Endodermal cell (in vitro differentiated cells): ENCODE measurements at places on chromosomes 13 and 19. TPM values are rescaled to one million over a fixed set of nuclear protein-coding genes. Genes with fewer than 3 reads are reported as not detected.

COMP gene
- not detected in 3 replicates for total RNA-seq

B3GNT3 gene
- total RNA-seq, result 0.38 to 1.2 TPM (median 1.2 TPM) in 3 replicates

EMC10 gene
- 117 to 120 TPM (median 119 TPM) in 3 replicates for total RNA-seq

C13orf46 gene
- 0.20 TPM in 2 replicates for total RNA-seq

GRCh38 chr13:113451951-113452421, 1.3 kb downstream of the ADPRHL1 start:
- DNase-seq, result no peak
